ENCODE measurements at places on chromosomes 1 and 21.
A peak's percentile ranks its signal among the peaks of the same experiment; 100 is the strongest.

GRCh38 chr1:8211883-8212579 lies 105.9 kb upstream of the SLC45A1 start:
- peaks cover 3% of the 10 kb centered on the region for H3K36me3 ChIP-seq
- H3K27me3 ChIP-seq, result peaks cover 59% of the 10 kb centered on the region
- H3K4me3 ChIP-seq, result no peak overlapping the region
- no peak for DNase-seq
- peaks cover 19% of the 10 kb centered on the region for H3K4me1 ChIP-seq
- no peak overlapping the region for H3K27ac ChIP-seq

DNA sequence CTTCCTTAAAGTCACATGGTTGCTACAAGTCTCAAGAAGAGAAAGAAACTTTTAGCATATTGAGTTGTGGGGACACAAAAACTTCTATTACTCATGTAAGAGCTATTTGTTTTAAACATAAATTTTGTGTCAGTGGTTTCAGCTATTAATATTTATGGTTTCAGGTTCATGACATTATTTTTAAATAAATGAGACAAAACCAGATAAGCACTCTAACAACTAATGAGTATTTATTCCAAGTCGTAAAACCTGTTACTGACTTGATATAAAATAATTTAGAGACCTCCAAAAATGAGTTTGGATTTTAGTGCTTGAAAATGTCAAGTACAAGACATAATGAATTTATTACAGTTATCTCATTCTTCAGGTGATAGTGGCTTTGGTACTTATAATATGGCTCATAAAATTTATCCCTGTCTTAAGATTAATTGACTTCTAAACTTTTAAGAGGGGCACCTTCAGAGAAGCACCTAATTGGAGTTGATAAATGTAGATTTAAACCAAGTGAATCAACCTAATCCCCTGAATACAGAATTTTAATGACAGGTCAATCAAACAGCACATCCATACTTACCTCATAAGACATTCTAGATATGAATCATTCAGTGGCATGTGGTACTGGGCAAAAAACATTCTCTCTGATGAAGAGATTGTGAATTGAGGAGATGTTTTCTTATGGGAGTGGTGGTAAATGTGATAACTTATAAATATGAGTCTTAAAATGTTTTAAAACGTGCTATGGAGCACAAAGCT lies 167.7 kb upstream of the PTGFR start:
- H3K36me3 ChIP-seq, result no peaks in the 10 kb centered on the region
- no peak overlapping the region for H3K4me3 ChIP-seq
- DNase-seq, result no peak
- no peaks in the 10 kb centered on the region for H3K27me3 ChIP-seq
- H3K4me1 ChIP-seq, result no peaks in the 10 kb centered on the region

DNA sequence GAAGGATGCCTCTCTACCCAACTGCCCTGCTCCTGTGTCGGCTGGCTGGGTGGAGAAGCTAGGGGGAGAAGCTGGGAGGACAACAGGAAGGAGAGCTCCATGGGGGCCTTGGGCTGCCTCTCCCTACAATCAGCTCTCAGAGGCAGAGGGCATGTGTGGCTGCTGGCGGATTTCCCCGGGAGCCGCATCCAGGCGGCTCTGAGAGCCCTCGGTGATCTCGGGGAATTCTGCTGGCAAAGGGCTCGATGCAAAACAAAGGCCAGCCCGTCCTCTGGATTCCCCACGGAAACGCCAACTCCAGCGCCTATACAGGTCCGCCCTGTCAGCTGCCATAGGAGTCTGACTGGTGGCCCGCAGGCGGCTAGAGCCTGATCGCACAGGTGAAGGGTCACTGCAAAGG lies 26.4 kb upstream of the EVA1B start:
- no peak overlapping the region for H3K27ac ChIP-seq
- no peak overlapping the region for H3K4me3 ChIP-seq
- no peaks in the 10 kb centered on the region for H3K27me3 ChIP-seq

DNA sequence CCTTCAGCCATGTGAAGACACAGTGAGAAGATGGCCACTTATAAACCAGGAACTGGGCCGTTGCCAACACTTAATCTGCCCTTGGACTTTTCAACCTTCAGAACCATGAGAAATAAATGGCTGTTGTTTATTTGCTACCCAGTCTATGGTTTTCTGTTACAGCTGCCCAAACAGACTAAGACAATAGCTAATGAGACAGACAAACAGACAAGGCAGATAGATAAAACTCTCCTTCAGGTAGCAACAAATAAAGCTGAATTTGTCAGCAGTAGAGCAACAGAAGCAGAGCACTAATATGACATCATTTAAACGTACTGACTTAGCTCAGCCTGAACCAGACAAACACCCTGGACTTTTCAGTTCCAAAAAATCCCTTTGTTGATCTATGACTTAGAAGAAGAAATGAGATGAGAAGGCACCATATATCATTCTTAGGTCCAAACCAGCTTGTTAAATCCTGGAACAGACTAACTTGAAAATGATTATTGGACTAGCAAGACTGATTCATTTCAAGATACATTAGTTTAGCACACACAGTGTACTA lies 27.0 kb downstream of the ZZZ3 start:
- no peak for DNase-seq
- H3K27me3 ChIP-seq, result no peaks in the 10 kb centered on the region
- peaks cover 49% of the 10 kb centered on the region for H3K4me1 ChIP-seq
- H3K27ac ChIP-seq, result peak overlapping the region; percentile 74

- no peaks in the 10 kb centered on the region for H3K36me3 ChIP-seq
- no peak overlapping the region for H3K27ac ChIP-seq
- peaks cover 37% of the 10 kb centered on the region for H3K27me3 ChIP-seq
- no peak for DNase-seq
Measured at GRCh38 chr1:100795646-100795985, 76.1 kb downstream of the VCAM1 start.

DNA sequence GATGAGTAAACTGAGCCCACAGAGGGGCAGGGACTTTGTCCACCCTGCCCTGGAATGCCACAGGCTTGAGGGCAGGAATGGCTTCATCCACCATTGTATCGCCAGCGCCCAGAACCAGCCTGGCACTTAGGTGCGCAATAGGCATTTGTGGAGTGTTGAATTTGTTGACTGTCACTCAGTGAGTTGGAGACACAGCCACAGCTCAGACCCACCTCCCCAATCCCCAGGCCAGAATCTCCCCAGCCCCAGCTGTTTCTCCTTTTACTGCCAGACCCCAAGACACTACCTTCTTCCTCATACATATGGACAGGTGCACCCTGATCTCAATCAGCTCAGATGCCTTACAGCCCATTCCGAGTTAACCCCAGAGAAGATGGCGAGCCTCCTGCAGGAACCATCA lies 674.5 kb downstream of the MATN1 start:
- H3K27ac ChIP-seq, result no peak overlapping the region
- H3K36me3 ChIP-seq, result no peaks in the 10 kb centered on the region
- peaks cover 14% of the 10 kb centered on the region for H3K4me1 ChIP-seq
- no peak for DNase-seq
- H3K27me3 ChIP-seq, result peaks cover 71% of the 10 kb centered on the region
- H3K4me3 ChIP-seq, result no peak overlapping the region

- H3K4me1 ChIP-seq, result peaks cover 20% of the 10 kb centered on the region
- H3K27ac ChIP-seq, result no peak overlapping the region
- peaks cover 2% of the 10 kb centered on the region for H3K36me3 ChIP-seq
- H3K27me3 ChIP-seq, result no peaks in the 10 kb centered on the region
- no peak overlapping the region for H3K4me3 ChIP-seq
Measured at GRCh38 chr1:16076865-16077238, 3.4 kb upstream of the FAM131C start.

GRCh38 chr1:99557546-99558202 lies 88.2 kb upstream of the PALMD start:
- H3K27ac ChIP-seq, result no peak overlapping the region
- no peak overlapping the region for H3K4me3 ChIP-seq
- no peaks in the 10 kb centered on the region for H3K4me1 ChIP-seq
- no peak for DNase-seq

DNA sequence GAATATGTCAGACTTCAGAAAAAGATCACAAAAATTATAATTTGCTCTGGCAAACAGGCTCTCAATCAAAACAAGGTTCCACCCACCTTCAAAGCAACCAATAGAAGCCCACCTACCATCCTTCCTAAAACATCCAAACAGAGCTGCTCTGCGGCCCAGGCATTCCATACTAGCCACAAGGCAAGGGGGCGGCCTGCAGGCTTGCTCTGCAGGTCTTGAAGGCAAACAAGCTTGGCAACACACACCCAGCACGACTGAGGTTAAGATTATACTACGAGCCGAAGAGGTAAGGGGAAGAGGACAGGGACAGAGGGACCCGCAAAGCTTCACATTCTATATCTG lies 207.3 kb downstream of the SLC45A1 start:
- no peak overlapping the region for H3K27ac ChIP-seq
- H3K4me1 ChIP-seq, result peaks cover 22% of the 10 kb centered on the region
- H3K36me3 ChIP-seq, result peaks cover 6% of the 10 kb centered on the region
- DNase-seq, result no peak

- no peak overlapping the region for H3K27ac ChIP-seq
- no peak for DNase-seq
- no peak overlapping the region for H3K4me3 ChIP-seq
- no peaks in the 10 kb centered on the region for H3K27me3 ChIP-seq
- H3K36me3 ChIP-seq, result peaks cover 34% of the 10 kb centered on the region
Measured at GRCh38 chr1:11248169-11248568, 14.2 kb downstream of the MTOR start.

DNA sequence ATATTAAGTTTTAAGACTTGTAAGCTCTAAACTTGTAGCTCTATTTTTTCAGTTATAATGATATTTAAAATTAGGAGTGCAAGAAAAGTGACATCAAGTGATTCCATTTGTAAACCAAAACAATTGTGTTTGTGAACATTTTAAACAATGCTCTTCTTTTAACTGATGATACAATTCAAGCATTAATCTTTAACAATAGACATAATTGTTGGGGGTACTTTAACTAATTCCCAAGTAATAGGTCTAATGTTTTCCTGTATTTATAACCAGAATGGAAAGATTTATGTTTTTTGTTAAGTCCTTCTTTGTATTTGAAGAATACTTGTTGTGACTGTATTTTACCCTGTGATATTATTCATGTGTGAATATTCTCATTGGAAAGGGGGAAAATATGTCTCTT lies 6.8 kb downstream of the ATG4C start:
- H3K27me3 ChIP-seq, result no peaks in the 10 kb centered on the region
- no peaks in the 10 kb centered on the region for H3K36me3 ChIP-seq
- DNase-seq, result no peak
- H3K27ac ChIP-seq, result no peak overlapping the region
- peaks cover 20% of the 10 kb centered on the region for H3K4me1 ChIP-seq
- no peak overlapping the region for H3K4me3 ChIP-seq

DNA sequence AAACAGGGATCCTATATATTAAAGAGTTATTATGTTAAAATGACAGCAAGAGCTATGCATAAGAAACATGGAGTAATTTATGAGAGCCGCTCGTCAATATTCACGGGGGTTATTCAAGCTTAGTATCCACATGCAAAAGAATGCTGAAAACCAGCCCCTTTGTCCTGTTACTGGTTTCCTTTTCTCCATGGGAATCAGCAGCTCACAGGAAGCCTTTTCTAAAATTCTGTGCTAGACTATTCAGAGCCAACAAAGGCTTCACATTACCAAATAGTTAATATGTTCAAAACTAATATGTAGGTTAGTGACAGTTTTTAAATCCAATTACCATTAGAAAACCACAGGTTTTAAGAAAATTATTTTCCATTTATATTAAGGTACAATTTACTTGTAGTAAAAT lies 225.6 kb upstream of the MAP1LC3C start:
- no peak overlapping the region for H3K27ac ChIP-seq
- no peaks in the 10 kb centered on the region for H3K4me1 ChIP-seq
- H3K27me3 ChIP-seq, result no peaks in the 10 kb centered on the region
- no peaks in the 10 kb centered on the region for H3K36me3 ChIP-seq
- DNase-seq, result no peak

GRCh38 chr1:204868340-204868700 lies 2.3 kb upstream of the NFASC start:
- no peak overlapping the region for H3K27ac ChIP-seq
- H3K4me3 ChIP-seq, result no peak overlapping the region
- no peaks in the 10 kb centered on the region for H3K36me3 ChIP-seq
- H3K27me3 ChIP-seq, result peaks cover 33% of the 10 kb centered on the region

GRCh38 chr1:171585715-171586114 lies 36.3 kb upstream of the MYOCOS start:
- DNase-seq, result no peak
- H3K27ac ChIP-seq, result no peak overlapping the region
- peaks cover 16% of the 10 kb centered on the region for H3K4me1 ChIP-seq
- H3K4me3 ChIP-seq, result no peak overlapping the region

- peaks cover 45% of the 10 kb centered on the region for H3K27me3 ChIP-seq
- DNase-seq, result no peak
- H3K4me1 ChIP-seq, result no peaks in the 10 kb centered on the region
- no peaks in the 10 kb centered on the region for H3K36me3 ChIP-seq
- no peak overlapping the region for H3K27ac ChIP-seq
Measured at GRCh38 chr1:170893655-170894297, 41.6 kb upstream of the MROH9 start.

- DNase-seq, result no peak
- H3K27me3 ChIP-seq, result peaks cover 42% of the 10 kb centered on the region
- H3K4me3 ChIP-seq, result no peak overlapping the region
- H3K4me1 ChIP-seq, result no peaks in the 10 kb centered on the region
- H3K36me3 ChIP-seq, result no peaks in the 10 kb centered on the region
- no peak overlapping the region for H3K27ac ChIP-seq
Measured at GRCh38 chr1:1430992-1431844, 4.3 kb upstream of the VWA1 start.

DNA sequence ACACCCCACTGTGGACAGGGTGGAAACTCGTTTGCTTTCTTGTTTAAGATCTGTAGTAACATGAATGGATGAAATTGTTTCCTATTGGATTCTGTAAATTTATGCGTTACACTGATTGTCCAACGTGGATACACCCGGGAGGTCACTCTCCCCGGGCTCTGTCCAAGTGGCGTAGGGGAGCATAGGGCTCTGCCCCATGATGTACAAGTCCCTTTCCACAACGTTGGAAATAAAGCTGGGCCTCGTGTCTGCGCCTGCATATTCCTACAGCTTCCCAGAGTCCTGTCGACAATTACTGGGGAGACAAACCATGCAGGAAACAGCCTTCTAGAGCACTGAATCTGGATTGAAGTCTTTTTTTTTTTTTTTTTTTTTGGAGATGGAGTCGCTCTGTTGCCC lies 1.4 kb downstream of the RCC1 start:
- peak overlapping the region; percentile 93 for H3K27ac ChIP-seq
- H3K4me3 ChIP-seq, result peak overlapping the region; percentile 96
- peaks cover 73% of the 10 kb centered on the region for H3K36me3 ChIP-seq
- no peaks in the 10 kb centered on the region for H3K27me3 ChIP-seq
- H3K4me1 ChIP-seq, result peaks cover 47% of the 10 kb centered on the region

DNA sequence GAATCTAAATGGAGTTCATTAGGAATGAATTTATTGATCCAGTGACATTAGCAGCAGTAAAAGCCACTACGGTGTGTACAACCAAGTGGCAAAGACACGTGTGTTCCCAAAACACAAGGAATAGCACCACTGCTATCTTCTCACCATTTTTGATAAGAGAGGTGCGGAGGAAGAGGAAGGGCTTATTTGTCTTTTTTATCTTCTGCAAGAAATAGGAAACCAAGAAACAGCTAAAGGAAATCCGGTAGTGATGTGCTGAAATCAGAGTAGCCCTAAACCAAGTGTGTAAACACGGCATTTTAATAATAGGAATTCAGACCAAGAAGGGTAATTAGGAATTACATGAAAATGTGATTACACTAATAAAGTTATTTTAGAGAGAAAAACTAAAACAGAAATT lies 9.1 kb upstream of the SCYL3 start:
- H3K4me1 ChIP-seq, result peaks cover 12% of the 10 kb centered on the region
- no peaks in the 10 kb centered on the region for H3K36me3 ChIP-seq
- H3K4me3 ChIP-seq, result peak overlapping the region; percentile 25
- H3K27ac ChIP-seq, result no peak overlapping the region
- no peak for DNase-seq
